ENCODE measurements at places on chromosomes 1 and 21.
A peak's percentile ranks its signal among the peaks of the same experiment; 100 is the strongest.

GRCh38 chr1:39676948-39677548, 5.1 kb upstream of the NT5C1A start:
- DNase-seq: no peak

GRCh38 chr21:26847921-26848320, 2.7 kb upstream of the ADAMTS1 start:
- DNase-seq: no peak

GRCh38 chr1:27592931-27593677, 10.8 kb downstream of the AHDC1 start:
- DNase-seq: no peak

DNA sequence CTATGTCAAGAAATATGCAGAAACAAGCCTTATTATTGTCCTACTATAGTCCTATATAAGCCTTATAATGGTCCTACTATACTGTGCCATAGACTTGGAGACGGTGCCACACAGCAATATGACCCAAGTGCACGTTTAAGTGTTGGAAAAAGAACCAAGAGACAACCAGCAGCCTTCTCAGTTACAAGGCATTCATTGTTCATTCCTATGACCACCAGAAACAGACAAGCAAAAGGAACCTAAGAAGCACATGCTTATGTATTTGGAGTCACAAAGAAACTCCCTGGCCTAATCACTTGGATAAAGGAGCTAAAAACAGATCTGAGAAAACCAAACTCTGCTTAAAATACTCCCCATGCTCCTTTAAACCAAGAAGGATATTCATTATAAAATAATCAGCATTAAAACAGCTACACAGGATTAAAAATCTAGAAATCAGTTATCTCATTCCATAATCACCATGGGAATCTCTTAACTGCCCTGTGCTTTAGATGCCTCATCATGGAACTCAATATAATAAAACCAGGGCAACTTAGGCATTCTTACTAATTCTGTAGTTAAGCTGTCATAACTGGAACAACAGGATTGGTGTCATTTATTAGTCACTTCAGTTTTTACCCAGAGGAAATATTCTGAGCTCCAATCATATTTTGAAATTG, 7.0 kb downstream of the COLGALT2 start:
- DNase-seq: no peak

DNA sequence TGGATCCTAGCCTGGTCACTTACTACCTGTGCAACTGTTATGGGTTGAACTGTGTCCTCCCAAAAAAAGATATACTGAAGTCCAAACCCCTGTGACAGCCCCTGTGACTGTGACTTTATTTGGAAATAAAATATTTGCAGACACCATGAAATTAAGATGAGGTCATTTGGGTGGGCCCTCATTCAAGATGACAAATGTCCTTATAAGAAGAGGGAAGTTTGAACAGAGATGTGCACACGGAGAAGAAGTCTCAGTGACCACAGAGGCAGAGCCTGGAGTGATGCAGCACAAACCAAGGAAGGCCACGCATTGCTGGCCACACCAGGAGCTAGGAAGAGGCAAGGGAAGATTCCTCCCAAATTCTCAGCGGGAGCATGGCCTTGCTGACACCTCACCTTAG, 249.7 kb upstream of the RUNX1 start:
- DNase-seq: no peak

DNA sequence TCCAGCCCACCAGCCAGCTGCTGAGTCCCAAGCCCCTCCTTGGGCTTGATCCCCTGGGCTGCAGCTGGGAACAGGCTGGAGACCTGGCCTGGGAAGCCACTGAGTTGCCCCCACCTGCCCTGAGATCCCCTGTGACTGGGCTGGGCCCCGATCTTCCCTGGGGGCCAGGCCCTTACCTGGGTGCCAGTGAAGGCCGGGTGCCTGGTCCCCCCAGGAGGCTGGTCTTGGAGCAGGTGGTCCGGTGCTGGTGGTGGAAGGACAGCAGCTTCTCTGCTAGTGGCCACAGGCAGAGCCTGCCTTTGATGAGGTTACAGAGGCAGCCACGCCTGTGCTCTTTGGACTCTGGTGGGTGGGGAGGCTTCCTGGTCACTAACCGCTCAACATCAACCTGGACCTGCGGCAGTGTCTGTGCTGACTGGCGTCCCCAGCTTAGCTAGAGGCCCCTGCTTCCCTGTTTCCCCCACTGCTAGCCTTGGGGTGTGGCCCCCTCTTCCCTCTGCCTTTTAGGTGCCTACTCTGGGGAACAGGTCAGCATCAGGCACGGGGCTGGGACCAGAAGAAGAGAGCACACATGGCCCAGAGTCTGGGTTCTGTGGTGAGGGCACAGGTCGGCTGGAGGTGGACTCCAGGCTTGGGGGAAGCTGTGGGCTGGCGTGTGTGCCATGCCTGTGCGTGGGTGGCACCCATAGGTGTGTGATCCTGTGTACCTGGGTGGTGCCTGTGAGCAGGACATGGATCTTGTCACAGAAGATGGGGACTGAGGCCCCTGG, at the start of gene EPS8L3:
TSS of gene EPS8L3 (minus strand) at position 278 of the 770 bp plus-strand sequence. CDS start 2,174 bp downstream, outside the sequence.
- DNase-seq: no peak

DNA sequence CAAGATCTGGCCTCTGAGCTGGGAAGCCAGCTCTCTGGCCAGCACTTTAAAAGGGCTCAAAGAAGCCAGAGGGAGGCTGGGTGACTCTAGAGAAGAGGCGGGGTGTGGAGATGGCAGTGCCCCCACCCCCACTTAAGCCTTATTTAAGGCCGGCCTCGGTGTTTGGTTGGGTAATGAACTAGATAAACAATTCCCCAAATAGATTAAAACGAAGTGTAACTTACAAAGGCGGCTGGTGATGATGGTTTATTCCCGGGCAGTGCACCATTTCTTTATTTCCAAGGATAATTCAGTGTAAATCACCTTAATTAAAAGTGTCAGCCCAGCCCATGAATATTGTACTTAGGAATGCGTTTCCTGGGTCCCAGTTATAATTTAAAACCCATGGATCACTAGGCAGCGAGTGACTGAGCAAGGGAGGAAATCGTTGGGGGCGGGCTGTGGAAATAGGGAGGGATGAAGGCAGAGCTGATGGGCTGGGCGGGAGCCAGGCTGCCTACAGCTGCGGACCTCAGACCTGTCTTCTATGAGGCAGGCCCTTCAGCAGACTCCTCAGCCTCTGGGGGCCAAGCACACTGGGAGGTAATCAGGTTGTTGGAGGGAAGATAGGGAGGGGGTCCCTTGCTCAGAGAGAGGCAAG, 54.9 kb downstream of the TMEM53 start:
- peak; percentile 65 for DNase-seq

DNA sequence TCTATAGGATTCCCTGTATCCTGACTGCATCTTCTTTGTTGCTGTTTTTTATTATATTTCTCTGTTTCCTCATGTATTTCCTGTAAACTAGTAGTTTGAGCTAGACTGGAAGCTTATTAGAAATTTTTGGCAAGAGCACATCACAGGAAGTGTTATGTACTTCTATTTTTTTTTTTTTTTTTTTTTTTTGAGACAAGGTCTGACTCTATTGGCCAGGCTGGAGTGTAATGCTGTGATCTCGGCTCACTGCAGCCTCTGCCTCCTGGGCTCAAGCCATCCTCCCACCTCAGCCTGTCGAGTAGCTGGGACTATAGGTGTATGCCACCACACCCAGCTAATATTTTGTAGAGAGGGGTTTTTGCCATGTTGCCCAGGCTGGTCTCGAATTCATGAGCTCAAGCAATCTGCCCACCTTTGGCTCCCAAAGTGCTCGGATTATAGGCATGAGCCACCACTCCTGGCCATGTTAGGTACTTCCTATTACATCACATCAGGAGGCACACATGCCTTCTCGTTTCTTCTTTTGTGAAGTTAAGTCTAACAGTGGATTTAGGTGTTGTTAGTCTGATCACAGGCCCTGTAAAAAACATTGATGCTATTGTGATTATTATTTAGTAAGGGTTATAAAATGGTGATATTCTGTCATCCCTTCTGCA, 12.5 kb downstream of the C1orf21 start:
- DNase-seq: no peak

DNA sequence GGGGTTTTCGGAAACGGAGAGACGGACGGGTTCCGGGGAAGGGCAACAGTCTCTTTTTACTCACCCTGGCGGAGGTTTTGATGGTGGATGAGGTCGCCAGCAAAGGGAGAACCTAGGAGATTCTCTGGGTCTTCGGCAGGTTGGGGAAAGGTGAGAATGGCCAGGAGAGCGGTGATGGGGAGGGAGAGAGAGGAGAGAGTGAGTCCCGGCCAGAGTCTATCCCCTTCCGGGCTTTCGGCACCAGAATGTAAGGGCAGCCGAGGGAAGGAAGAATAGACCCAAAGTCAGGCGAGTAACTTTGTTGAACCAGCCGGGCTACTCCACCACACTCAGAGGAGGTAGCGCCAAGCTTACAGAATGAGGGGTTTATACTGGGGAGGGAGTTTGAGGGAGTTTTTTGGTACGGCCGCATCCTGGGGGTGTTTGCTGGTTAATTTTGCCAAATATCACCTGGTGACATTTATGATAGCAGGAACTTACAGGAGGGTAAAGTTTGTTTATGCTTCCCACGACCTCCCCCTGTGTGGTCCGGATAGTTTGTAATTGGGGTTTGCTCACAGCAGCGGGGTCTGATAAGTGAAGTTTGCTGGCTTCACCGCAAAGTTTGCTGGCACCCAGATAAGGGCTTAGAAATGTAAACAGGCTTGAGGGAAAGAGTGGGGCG, 141.1 kb upstream of the ETV3 start:
- no peak for DNase-seq

- no peak for DNase-seq
These were observed 65.8 kb downstream of the LRIG2 start for GRCh38 chr1:113138778-113139177.

DNA sequence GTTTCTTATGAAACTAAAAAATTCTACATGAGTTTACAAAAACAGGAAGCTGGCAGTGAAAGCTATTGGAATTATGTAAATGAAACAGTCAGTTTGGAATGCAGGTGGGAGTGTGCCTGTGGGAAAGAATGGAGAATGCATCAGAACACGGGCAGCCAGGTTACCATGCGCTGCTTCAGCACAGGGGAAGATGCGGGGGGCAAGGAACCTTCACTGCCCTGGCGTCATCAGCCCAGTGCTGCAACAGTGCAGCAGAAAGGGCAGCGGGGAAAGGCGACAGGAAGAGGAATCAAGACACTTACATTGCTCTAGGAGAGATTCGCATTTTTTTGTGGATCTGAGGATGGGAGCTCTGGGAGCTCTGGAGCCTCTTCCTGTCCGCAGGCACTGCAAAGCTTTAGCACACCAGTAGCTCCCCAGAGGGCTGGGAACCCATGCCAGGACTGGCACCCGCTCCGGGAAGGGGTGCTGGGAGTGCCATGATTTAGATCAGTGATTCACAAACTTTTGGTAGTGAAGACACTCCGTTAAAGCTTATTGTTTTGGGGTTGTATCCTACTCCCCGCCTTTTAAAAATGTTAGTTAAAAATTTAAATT, 64.1 kb upstream of the WDR26 start:
- peak; percentile 48 for DNase-seq

DNA sequence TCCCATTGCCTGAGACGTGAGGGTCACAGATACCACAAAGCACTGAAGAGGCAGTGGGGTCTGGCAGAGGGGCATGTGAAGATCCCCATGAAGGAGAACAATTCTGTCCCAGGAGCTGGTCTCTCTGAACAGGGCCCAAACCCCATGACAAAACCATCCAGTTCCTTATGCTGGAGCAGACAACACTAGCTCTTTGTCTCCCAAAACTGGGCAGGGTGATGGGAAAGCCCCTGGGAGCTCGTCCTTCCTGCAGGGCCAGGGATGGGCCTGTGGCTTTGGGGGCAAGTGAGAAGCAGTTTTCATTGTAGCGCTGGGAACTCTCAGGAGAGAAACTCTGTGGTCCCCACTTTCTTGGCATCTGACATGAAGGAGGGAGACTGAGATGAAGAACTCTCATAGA, 8.8 kb downstream of the ETV3L start:
- no peak for DNase-seq

- DNase-seq: no peak
These were observed 16.5 kb downstream of the KRTAP19-1 start for GRCh38 chr21:30463713-30464112.

- DNase-seq: no peak
These were observed 448.6 kb downstream of the KIF26B start for GRCh38 chr1:245603311-245603865.

DNA sequence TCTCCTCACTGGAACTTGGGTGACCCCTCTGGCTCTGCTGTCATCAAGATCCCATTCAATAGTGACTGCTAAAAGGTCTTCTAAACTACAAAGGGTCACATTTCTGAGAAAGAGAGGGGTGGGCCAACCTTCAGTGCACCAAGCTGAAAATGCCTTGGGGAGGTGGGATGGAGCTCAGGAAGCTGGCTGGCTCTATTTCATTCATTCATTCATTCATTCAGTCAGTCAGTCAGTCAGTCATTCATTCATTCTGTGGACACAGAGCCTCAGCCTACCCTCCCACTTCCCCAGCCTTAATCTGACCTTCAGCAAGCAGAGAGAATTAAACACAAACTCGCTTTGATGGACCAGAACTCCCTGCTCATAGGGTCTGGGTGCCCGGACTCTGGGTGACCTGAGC, 11.7 kb downstream of the RUNX3 start:
- no peak for DNase-seq

DNA sequence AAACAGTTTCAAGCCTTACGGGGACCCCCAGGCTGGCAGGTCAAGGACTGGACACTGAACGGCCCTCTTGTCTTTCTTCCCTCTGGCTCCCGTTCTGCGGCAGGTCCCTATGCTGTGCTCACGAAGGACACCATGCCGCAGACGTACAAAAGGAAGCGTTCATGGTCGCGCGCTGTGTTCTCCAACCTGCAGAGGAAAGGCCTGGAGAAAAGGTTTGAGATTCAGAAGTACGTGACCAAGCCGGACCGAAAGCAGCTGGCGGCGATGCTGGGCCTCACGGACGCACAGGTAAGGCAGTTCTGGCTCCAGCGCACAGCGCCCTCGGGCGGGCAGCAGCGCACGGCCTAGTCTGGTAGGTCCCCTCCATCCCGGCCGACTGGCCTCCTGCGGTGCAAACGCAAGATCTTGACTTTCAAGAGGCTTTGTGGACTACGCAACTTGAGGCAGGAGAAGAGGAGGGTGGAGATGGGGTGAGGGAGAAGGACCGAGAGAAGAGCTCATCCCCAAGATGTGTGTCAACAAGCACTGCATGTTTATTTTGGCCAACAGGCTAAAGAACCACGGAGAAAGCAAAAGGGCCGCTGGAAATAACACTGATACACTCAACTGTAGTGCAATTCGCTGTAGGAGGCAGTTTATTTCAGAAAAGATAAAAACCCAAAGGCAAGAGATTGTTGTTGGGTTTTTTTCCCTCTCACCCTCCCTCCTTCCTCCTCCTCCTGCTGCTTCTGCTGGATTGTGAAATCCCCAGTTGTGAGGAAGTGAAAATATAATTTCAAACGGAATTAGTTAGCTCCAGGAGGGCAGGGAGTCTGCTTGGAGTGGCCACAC, 3.0 kb downstream of the HLX start:
- peak; percentile 38 for DNase-seq

- DNase-seq: no peak
These were observed 53.7 kb downstream of the HSF2BP start for GRCh38 chr21:43605320-43606215.

GRCh38 chr1:8330271-8331125, 12.6 kb downstream of the SLC45A1 start:
- no peak for DNase-seq

All from AG08396 (cell line).